Cortex of kidney (tissue), 1 donor: ENCODE measurements at places on chromosomes 4 and X.

DNA sequence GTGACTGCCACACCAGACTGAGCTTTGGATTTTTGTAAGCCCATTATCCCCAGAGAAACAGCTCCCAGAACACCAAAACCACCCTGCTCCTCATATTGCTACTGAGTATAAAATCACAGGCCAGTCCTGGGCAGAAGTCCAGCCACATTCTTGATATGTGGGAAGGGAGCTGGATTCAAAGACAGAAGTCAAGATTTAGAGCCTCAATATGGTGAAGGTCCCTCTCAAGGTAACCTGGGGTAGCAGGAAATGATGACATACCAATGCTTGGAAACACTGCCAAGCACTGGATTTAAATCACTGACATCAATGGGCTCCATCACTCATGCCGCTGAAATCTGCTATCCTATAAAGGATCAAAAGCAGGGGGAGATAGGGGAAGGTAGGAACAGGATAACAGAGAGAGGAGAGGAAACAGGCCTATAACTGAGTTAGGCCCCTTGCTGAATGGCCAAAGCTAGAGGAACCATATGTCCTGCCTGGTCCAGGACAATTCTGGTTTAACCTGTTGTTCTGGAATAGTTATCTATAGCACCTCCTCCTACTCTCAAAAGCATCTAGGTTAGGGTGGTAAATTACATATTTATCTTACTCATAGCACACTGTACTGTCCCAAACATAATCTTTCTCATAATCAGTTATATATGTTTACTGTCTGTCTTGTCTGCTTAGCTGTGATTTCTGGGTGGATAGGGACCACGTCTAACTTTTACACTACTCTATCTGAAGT, 83.7 kb upstream of the NHS start:
- DNase-seq = no peak

DNA sequence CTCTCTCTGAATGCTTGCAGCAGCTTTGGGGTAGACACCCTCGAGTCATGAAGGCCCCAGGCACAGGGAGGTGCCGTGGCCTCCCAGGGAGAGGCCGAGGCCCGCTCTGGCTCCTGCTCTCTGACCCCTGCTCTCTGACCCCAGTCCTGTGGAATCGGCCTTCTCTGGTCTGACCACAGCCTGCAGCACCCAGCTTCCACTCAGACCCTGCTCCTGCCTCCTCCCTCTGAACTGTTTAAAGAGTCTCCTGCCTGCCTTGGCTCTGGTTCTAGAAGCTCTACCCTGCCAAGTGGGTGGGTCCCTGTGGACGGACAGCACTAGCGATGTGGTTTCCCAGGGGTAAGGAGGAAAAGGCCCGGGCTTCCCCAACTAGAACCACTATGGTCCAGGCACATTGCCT, 78.2 kb upstream of the TMEM150C start:
- DNase-seq = no peak

DNA sequence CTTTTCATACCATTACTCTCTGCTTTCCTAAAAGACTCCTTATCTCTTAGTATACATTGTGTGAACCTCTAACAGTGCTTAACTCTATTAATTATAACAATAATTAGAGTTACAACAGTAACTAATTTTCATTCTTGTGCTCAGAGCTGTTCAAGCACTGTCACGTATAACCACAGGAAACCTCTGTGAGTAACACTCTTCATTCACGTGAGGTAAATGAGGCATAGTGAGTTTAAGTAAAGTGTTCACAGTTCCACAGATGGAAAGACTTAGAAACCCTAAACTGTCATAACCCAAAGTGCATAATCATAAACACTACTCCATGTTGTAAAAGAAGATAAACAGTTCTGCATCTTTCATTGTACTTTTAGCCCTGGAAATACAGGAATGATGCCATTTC, 222.4 kb downstream of the CCSER1 start:
- DNase-seq = no peak

- no peak for DNase-seq
These were observed 143.3 kb downstream of the CAMK2D start for GRCh38 chr4:113618205-113618604.

- DNase-seq = no peak
These were observed 152.3 kb downstream of the LRBA start for GRCh38 chr4:150862829-150863228.

- no peak for DNase-seq
These were observed 340.8 kb downstream of the PAPSS1 start for GRCh38 chr4:107379054-107379869.

DNA sequence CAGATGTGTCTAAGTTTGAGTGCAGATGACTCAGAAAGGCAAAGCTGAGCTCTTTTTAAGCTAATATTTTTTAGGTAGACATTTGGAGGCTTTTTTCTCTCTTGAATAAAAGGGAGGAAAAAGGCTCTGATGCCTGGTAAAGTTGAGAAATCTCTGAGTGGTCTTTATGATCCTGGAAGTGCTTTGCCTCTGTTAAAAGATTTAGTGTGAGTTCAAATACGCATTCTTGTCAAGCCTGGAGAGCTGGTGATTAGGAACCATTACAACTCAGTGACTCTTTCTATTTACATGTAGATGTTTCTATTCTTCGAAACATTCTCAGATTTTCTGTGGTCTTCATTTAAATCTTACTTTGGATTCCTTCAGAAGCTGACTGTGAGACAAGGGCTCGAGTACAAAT, 143.4 kb upstream of the MED14 start:
- no peak for DNase-seq

GRCh38 chr4:166657261-166657660, 577.0 kb downstream of the SPOCK3 start:
- DNase-seq = no peak

- DNase-seq = no peak
These were observed 260.9 kb downstream of the GLUD2 start for GRCh38 chrX:121308276-121308805.

GRCh38 chrX:119503484-119503861, 35.2 kb downstream of the SLC25A5 start:
- DNase-seq = no peak

GRCh38 chrX:42242004-42242403, 318.6 kb upstream of the CASK start:
- DNase-seq = no peak

DNA sequence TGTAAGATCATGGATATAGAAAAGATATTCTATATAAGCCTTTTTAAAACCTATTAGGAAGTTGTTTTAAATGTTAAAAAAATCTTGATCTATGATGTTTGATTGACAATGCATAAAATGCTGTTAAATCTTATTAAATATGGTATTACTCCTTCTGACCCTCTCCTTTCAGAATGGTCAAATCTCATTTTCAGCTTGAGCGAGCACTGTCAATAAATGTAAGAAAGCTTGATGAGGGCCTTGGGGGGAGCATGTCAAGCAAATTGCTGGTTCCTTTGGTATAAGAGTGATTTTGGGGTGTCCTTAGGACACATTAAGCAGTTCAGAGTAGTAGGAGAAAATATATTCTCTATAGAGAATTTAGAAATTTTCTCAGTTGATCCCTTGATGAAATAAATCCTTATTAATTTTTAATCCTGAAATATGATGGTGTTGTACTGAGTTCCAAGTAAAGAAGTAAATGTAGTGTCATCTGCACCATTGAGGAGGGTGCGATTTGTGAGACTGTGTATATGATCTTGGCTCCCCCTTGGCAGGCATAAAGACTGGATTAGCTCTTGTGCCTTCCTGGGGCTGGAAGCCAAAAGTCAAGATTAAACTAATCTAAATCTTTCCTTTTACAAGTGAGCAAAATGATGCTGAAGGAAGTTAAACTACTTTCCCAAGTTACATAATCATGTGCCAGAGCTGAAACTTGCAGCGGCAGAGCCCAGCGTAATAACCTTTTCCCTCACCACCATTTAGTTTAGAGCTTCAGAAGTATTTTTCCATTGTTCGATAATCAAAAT, 82.6 kb upstream of the ANK2 start:
- DNase-seq = no peak
